ENCODE measurements at places on chromosomes 2 and 18. TPM values are rescaled to one million over a fixed set of nuclear protein-coding genes. Genes with fewer than 3 reads are reported as not detected.

The KLHL14 gene
- 22.5 TPM for polyA plus RNA-seq

The APLF gene
- polyA plus RNA-seq = 2.3 TPM

The CRIM1 gene
- 0.26 TPM for polyA plus RNA-seq

The SLC16A14 gene
- polyA plus RNA-seq = 0.49 TPM

The SPDYA gene
- polyA plus RNA-seq = 0.30 TPM

The LIPT1 gene
- 18.5 TPM for polyA plus RNA-seq

The RUFY4 gene
- polyA plus RNA-seq = 0.25 TPM

The EIF4E2 gene
- polyA plus RNA-seq = 55.3 TPM

The EPC2 gene
- polyA plus RNA-seq = 2.9 TPM

The SGO2 gene
- 3.5 TPM for polyA plus RNA-seq

The SEPTIN10 gene
- polyA plus RNA-seq = 0.71 TPM

The INPP5D gene
- polyA plus RNA-seq = 220 TPM

The CD8A gene
- polyA plus RNA-seq = 1.4 TPM

The RAB6C gene
- not detected for polyA plus RNA-seq

The ELOA2 gene
- polyA plus RNA-seq = not detected

The PLEKHH2 gene
- 0.46 TPM for polyA plus RNA-seq

The DLX1 gene
- polyA plus RNA-seq = not detected

The TMEM182 gene
- polyA plus RNA-seq = 8.9 TPM

The ALLC gene
- polyA plus RNA-seq = not detected
